ENCODE measurements at places on chromosomes 11 and 22. TPM values are rescaled to one million over a fixed set of nuclear protein-coding genes. Genes with fewer than 3 reads are reported as not detected.
A peak's percentile ranks its signal among the peaks of the same experiment; 100 is the strongest.

GRCh38 chr11:46977038-46977813 is 40.7 kb downstream of the CSTPP1 start:
- H3K36me3 ChIP-seq = no peaks in the 10 kb centered on the region
- H3K27me3 ChIP-seq = no peaks in the 10 kb centered on the region
- no peaks in the 10 kb centered on the region for H3K4me1 ChIP-seq
- H3K27ac ChIP-seq = no peak overlapping the region

SERPINH1 gene
- 115 TPM for total RNA-seq

CSF2RB gene
- total RNA-seq = 0.60 TPM

DNA sequence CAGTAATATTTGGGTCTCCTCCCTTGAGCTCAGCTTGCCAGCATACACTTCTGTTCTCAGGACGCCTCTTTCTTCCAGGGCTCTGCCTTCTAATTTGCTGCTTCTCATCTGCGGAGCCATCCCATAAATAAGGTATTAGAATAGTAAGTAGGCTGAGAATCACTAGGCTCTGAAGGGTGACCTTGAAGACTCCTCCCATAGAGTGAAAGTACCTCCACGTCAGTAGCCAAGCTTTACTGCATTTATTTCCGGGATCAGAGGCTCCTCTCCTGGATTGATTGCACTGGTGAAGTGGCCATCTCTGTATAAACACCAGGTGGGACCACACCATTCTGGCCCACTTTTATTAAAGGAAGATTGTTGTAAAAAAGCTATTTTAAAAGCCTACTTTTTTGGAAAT is 315.5 kb downstream of the FAT3 start:
- no peak overlapping the region for H3K27ac ChIP-seq
- no peaks in the 10 kb centered on the region for H3K36me3 ChIP-seq
- no peaks in the 10 kb centered on the region for H3K27me3 ChIP-seq
- H3K4me3 ChIP-seq = no peak overlapping the region

GRCh38 chr22:32281072-32281471 is 25.9 kb upstream of the SLC5A4 start:
- no peak for DNase-seq
- no peaks in the 10 kb centered on the region for H3K36me3 ChIP-seq
- no peak overlapping the region for H3K4me3 ChIP-seq
- H3K4me1 ChIP-seq = no peaks in the 10 kb centered on the region
- no peak overlapping the region for H3K27ac ChIP-seq

- no peak for DNase-seq
- peaks cover 14% of the 10 kb centered on the region for H3K27me3 ChIP-seq
- H3K4me3 ChIP-seq = no peak overlapping the region
- H3K27ac ChIP-seq = no peak overlapping the region
- no peaks in the 10 kb centered on the region for H3K36me3 ChIP-seq
Observed at GRCh38 chr22:45529105-45529504, 26.4 kb downstream of the FBLN1 start.

PKDREJ gene
- total RNA-seq = not detected

- no peaks in the 10 kb centered on the region for H3K27me3 ChIP-seq
- H3K27ac ChIP-seq = no peak overlapping the region
- peaks cover 49% of the 10 kb centered on the region for H3K36me3 ChIP-seq
- H3K4me3 ChIP-seq = no peak overlapping the region
Observed at GRCh38 chr22:41245917-41246499, 5.3 kb upstream of the CHADL start.

MMP8 gene
- not detected for total RNA-seq

DNA sequence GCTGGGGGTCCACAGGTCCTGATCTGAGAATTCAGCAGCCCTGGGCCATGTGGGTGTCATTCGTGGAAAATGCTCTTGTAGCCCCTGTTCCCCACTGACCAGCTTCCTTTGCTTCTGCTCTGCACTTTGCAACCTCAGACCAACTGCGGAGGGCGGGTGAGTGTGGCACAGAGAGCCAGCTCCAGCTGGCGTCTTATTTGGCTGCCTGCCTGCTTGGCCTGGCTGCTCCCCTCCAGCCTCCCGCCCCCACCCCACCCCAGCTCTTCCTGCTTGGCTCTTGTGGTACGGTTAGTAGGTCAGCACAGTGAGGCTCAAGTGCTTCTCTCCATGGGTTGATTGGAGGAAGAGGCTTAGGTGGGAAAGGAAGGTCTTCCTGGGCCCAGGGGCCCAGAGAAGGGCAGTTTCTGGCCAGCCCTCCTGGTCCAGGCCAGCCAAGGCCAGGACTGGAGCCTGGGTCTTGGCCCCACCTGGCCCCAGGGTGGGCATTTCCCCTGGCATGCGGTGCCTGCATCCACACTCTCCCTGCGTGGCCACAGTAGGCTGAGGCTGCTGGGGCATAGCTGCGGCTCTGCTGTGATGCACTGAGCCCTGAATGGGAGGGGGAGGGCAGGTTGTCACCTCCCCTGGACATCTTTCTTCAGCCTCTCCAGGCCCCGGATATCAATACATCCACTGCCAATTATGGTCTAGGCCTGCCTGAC is 26.5 kb downstream of the MYO7A start:
- no peaks in the 10 kb centered on the region for H3K36me3 ChIP-seq
- no peak overlapping the region for H3K4me3 ChIP-seq
- H3K4me1 ChIP-seq = no peaks in the 10 kb centered on the region
- DNase-seq = no peak
- H3K27me3 ChIP-seq = peaks cover 93% of the 10 kb centered on the region
- H3K27ac ChIP-seq = no peak overlapping the region

GRCh38 chr11:68003846-68004550 is at the start of gene UNC93B1:
Gene UNC93B1, minus strand, starts transcription at chr11:68004097. Its CDS starts 54 bp downstream, at chr11:68004043.
- DNase-seq = peak; percentile 91
- H3K4me3 ChIP-seq = peak within 1 kb of the TSS; percentile 57
- peaks cover 54% of the 10 kb centered on the region for H3K4me1 ChIP-seq
- H3K36me3 ChIP-seq = 0 out of 3 replicates have a peak, but pooled peaks cover 2% of the 10 kb centered on the region
- peak within 1 kb of the TSS; percentile 58 for H3K27ac ChIP-seq

DNA sequence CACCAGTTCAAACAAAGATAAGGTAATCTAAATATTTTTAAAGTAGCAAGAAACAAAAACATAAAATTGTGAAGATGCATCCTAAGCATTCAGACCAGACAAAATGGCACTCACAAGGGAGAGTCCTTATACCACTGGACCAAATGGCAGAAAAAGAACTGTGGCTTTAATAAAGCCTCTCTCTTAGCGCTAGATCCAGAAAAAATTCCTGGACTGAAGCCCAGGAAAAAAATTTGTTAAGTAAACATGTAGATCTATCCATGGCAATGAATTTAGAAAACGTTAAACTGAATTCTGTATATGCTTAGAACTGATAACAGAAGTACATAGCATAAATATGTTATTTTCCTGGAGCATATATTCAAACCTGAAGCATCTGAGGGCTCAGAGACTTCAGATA is 11.8 kb upstream of the CD59 start:
- H3K36me3 ChIP-seq = peaks cover 25% of the 10 kb centered on the region
- DNase-seq = no peak
- H3K4me1 ChIP-seq = no peaks in the 10 kb centered on the region
- H3K27me3 ChIP-seq = no peaks in the 10 kb centered on the region
- no peak overlapping the region for H3K27ac ChIP-seq

MS4A12 gene
- not detected for total RNA-seq

RIBC2 gene
- not detected for total RNA-seq

GRCh38 chr11:44559207-44559939 is 6.1 kb upstream of the CD82 start:
- no peak for DNase-seq
- no peaks in the 10 kb centered on the region for H3K27me3 ChIP-seq
- no peaks in the 10 kb centered on the region for H3K36me3 ChIP-seq
- H3K4me1 ChIP-seq = peaks cover 43% of the 10 kb centered on the region

OR8B3 gene
- not detected for total RNA-seq

NDUFS3 gene
- total RNA-seq = 229 TPM

DNA sequence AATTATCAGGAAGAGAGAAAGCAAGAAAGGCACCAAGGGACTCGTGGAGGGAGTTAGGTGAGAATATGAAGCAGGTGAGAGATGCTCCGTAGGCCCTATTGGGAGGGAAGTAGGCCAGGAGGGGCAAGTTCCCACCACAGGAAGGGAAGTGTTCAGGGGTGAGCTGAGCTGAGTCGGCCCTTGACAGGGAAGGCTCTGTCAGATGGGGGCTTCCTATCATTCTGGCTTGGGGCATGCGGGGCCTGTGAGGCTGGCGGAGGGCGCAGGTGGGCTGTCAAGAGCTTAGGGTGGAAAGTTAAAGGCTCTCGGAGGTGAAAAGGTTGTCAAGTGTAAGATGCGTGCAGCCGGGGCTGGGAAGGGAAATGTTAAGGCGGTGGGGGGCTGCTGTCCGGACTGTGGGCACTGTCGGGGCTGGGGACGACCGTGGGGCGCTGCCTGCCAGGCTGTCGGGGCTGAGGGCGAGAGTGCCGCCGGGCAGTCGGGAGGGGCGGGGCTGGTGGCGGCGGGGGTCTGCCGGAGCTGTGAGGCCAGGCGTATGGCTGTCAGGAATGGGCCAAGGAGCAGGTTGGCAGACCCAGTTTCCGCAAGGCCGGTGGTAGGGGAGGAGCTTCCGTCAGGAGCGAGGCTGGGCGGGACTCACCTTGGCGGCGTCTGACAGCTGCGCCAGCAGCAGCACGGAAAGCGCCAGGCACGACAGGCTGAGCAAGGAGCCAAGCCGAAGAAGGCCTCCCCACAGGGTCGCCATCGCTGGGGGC is 496 bp downstream of the TMEM9B start:
- H3K27me3 ChIP-seq = no peaks in the 10 kb centered on the region
- H3K27ac ChIP-seq = peak overlapping the region; percentile 93
- H3K36me3 ChIP-seq = peaks cover 8% of the 10 kb centered on the region

- peak overlapping the region; percentile 28 for H3K27ac ChIP-seq
- no peaks in the 10 kb centered on the region for H3K27me3 ChIP-seq
- H3K4me3 ChIP-seq = no peak overlapping the region
Observed at GRCh38 chr11:27414644-27415043, 51.6 kb upstream of the CCDC34 start.

TH gene
- not detected for total RNA-seq

WNT7B gene
- not detected for total RNA-seq

PDE2A gene
- 1.1 TPM for total RNA-seq

DNA sequence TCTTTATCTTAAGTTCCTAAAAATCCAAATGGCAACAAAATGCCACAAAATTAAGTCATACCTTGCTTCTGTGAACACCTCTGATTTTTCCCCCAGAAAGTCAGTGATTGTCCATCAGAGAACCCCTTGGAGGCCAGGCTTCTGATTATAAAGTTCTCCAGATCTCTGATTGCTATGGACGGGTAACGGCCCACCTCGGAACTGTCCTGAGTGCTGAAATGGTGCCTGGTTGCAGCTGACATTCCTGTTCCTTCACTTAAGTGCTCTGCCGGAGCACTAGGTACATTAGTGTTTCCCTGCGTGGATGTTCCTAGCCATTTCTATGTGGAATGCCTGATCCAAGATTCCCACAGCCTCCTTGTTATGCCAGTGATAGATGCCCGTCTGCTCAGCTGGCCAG is 85.0 kb downstream of the CHST1 start:
- H3K27ac ChIP-seq = no peak overlapping the region
- no peaks in the 10 kb centered on the region for H3K36me3 ChIP-seq
- DNase-seq = no peak
- H3K4me3 ChIP-seq = no peak overlapping the region
- H3K27me3 ChIP-seq = peaks cover 23% of the 10 kb centered on the region

All from K562 (cell line).